ENCODE measurements at places on chromosomes 3 and 15. TPM values are rescaled to one million over a fixed set of nuclear protein-coding genes. Genes with fewer than 3 reads are reported as not detected.

- H3K27ac ChIP-seq: no peak overlapping the region
- H3K27me3 ChIP-seq: peaks cover 40% of the 10 kb centered on the region
- no peak overlapping the region for H3K4me3 ChIP-seq
- no peaks in the 10 kb centered on the region for H3K36me3 ChIP-seq
- no peaks in the 10 kb centered on the region for H3K4me1 ChIP-seq
These were observed 61.8 kb downstream of the GLDN start for GRCh38 chr15:51403072-51403878.

DNA sequence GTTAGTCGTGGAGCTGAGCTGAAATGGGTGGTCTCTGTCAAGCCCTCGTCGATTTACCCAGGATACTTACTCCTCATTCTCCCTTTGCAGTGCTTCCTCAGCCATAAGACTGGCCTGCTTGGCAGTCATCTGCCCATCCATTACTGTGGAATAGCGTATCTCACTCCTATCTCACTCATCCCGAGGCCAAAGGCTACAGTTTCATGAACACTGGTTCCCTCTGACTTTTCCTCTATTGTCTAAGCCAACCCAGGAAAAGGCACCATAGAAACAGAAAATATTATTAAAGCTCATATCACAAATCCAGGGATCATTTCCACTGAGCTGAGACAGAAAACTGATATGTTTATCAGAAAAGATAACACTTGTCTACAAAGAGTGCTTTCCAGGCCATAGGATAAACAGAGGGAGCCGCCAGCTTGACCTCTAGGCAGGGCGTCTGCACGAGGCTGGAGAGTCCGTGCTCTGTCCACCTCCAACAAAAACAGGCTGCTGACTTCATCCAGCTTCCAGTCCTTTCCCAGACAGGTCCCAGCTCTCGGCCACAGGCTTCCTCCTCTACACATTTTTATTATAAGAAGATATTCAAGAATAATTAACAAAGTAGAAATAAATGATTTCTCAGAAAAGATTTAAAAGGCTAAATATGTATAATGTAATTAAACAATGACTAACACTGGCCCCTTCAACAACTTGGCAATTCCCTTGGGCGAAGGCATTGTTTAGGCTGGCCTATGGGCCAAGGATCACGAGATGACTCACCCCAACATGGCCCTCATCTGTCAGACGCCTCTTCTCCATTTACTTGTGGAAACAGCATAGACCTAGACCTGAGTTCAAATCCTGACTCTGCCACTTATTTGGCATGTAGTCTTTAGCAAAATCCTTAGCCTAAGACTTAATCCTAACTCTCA is 27.4 kb upstream of the BOC start:
- peak; percentile 34 for DNase-seq
- peaks cover 17% of the 10 kb centered on the region for H3K27me3 ChIP-seq
- H3K4me3 ChIP-seq: no peak overlapping the region
- H3K4me1 ChIP-seq: peaks cover 4% of the 10 kb centered on the region

The SLC27A2 gene
- not detected for total RNA-seq

DNA sequence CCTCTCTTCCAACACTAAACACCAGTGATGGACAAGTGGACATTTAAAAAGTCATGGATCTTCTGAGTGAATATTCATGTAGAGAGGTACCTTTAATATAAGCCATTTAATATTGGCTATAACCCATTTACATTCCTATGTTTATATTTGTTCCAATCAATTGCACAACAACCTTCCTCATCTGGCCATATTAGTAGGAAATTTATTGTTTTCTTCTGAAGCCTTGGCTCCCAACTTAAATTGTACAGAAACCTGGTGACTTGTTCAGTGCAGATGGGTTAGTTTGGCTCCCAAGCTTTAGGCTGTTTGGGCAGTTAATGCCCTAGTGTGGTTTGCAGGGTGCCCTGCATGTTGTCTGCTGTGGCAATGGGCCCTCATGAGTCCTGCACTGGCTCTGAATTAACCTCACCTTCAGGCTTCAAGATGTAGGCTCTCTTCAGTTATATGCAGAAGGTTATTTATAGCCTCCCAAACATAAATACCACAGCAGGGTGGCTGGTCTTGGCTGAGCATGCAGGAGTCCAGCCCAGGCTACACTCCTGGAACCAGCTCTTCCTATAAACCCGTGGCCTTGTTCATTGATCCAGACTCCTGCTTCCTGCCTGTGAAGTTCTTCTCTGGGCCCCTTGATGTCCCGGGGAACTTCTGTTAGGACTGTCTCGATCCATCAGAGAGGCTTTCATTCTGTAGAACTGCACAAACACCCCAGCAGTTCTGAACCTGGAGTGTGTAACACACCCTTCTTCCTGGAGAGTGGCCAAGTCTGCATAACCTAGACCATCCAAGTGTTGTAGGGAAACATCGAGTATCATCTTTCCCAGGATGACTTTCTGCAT is 57.0 kb downstream of the DUT start:
- no peak overlapping the region for H3K4me3 ChIP-seq
- no peaks in the 10 kb centered on the region for H3K36me3 ChIP-seq
- peak; percentile 37 for DNase-seq
- H3K4me1 ChIP-seq: peaks cover 18% of the 10 kb centered on the region
- no peak overlapping the region for H3K27ac ChIP-seq

The SEMA4B gene
- total RNA-seq: 6.9 TPM

- DNase-seq: peak; percentile 75
- H3K4me1 ChIP-seq: no peaks in the 10 kb centered on the region
- no peak overlapping the region for H3K4me3 ChIP-seq
- peaks cover 9% of the 10 kb centered on the region for H3K27me3 ChIP-seq
- no peak overlapping the region for H3K27ac ChIP-seq
These were observed 39.5 kb downstream of the EBLN2 start for GRCh38 chr3:73100741-73101559.

The IMPG2 gene
- 0.18 TPM for total RNA-seq

DNA sequence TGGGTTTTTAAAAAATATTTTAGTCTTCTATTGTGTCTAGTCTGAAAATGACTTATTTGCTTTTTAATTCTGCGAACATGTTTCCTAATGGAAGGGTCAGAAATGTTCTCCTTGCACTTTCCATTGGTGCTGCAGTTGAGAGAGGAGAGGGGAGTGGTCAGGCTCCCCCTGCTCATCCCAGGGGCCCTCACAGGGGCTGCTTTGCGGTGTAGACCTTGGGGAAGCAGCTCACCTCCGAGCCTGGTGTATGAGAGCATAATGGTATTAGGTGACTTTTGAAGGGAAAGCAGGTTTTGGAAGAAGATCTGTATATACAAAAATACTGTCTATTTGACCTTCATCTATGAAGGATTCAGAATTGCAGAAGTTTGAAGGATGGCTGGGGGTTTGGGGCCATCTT is 28.3 kb downstream of the APBA2 start:
- no peaks in the 10 kb centered on the region for H3K27me3 ChIP-seq
- no peaks in the 10 kb centered on the region for H3K36me3 ChIP-seq
- H3K4me1 ChIP-seq: no peaks in the 10 kb centered on the region
- no peak overlapping the region for H3K4me3 ChIP-seq
- no peak overlapping the region for H3K27ac ChIP-seq
- no peak for DNase-seq

DNA sequence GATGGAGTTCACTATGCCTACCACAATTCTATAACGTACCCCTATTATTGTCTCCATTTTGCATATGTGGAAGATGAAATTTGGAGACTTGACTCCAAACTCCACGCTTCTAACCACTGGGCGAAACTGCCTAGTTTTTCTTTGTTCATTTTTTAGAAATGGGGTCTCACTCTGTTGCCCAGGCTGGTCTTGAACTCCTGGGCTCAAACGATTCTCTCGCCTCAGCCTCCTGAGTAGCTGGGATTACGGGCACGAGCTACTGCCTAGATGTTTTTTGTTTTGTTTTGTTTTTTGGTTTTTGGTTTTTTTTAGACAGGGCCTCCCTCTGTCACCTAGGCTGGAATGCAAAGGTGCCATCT is 584 bp upstream of the RPL32 start:
- H3K4me1 ChIP-seq: peaks cover 15% of the 10 kb centered on the region
- no peaks in the 10 kb centered on the region for H3K27me3 ChIP-seq
- no peak for DNase-seq
- peak overlapping the region; percentile 10 for H3K4me3 ChIP-seq
- no peak overlapping the region for H3K27ac ChIP-seq

DNA sequence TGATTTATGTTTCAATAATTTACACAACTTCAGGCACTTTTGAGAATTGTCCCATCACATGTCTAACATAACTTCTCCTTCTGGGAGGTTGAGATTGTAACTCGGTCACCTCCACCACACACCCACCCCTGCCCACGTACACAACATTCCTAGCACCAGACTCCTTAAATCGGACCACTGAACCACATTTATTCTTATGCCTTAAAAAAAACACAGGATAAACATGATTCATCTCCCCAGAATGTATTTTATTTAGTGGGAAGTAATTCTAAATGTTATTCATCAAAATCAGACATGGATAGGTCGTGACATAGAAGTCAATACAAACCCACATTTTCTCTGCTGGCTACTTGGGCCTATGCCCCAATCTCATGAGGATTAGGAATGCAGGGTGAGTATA is 3.0 kb downstream of the SNTN start:
- H3K4me3 ChIP-seq: no peak overlapping the region
- H3K27me3 ChIP-seq: no peaks in the 10 kb centered on the region
- H3K4me1 ChIP-seq: no peaks in the 10 kb centered on the region
- no peak overlapping the region for H3K27ac ChIP-seq
- no peaks in the 10 kb centered on the region for H3K36me3 ChIP-seq

The GP9 gene
- not detected for total RNA-seq

- no peaks in the 10 kb centered on the region for H3K27me3 ChIP-seq
- H3K36me3 ChIP-seq: no peaks in the 10 kb centered on the region
- no peak for DNase-seq
- no peak overlapping the region for H3K27ac ChIP-seq
These were observed 46.6 kb downstream of the APBA2 start for GRCh38 chr15:28932361-28932760.

The MTFMT gene
- 19.4 TPM for total RNA-seq

The MYLK gene
- 521 TPM for total RNA-seq

GRCh38 chr15:31060429-31061140 is 40.9 kb downstream of the TRPM1 start:
- H3K27ac ChIP-seq: no peak overlapping the region
- peaks cover 22% of the 10 kb centered on the region for H3K27me3 ChIP-seq
- no peak overlapping the region for H3K4me3 ChIP-seq

The GRM2 gene
- total RNA-seq: under 0.01 TPM

DNA sequence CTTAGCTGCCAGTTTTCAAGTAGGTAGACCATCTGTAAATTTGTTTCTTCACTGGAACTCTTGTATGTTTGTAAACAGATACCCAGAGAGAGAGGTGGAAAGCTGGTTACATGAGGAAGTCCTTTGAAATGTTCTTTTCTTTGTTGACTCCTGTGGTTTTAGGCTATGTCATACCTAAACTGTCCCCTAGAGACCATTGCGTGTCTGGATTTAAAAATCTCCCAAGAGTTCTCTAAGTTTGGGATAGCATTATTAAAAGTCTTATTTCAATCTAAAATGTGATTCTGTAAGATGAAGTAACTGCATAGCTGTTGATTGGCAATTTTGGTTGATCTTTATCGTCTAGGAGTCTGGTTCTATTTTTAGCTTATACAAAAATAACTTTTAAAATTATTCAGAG is 127.2 kb downstream of the GHSR start:
- H3K4me3 ChIP-seq: no peak overlapping the region
- H3K36me3 ChIP-seq: peaks cover 41% of the 10 kb centered on the region
- H3K27ac ChIP-seq: no peak overlapping the region
- peaks cover 30% of the 10 kb centered on the region for H3K4me1 ChIP-seq
- H3K27me3 ChIP-seq: no peaks in the 10 kb centered on the region

DNA sequence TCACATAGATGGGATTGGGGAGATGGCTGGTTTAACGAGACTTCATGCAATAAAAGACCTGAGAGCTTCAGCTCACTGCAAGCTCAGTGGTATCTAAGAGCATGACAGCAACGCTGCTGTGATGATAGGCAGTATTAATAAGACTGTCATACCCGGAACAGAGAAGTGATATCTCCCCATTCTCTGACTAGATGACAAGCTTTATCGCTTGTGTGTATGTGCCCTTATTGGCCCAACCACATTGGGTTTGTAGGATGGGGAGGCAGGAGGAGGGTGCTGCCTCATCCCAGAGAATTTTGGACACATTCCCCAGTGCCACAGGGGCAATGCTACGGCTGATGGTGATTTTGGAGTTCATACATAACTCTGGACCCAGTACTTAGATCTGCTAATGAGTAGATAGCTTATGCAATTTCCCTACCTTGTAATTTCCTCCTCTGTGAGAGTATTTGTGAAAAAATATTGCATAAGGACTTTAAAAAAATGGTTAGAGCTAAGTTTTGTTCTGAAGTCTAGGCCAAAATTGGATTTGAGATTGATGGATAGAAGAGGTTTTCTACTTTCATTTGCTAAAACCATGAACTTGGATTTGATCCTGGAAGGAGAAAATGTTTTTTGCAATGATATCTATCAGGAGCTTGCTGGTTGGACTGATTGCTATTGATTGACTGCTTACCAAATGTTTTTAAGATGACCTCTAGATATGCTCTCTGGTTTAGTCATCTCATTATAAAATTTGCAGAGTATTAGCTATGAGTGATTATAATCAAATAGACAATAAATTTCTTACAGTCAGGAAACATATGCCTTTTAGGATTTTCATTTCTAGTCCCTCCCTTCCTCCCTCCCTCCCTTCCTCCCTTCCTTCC is 14.0 kb upstream of the TMEM212 start:
- DNase-seq: no peak
- H3K36me3 ChIP-seq: no peaks in the 10 kb centered on the region
- H3K4me1 ChIP-seq: peaks cover 17% of the 10 kb centered on the region

The PAQR9 gene
- not detected for total RNA-seq

DNA sequence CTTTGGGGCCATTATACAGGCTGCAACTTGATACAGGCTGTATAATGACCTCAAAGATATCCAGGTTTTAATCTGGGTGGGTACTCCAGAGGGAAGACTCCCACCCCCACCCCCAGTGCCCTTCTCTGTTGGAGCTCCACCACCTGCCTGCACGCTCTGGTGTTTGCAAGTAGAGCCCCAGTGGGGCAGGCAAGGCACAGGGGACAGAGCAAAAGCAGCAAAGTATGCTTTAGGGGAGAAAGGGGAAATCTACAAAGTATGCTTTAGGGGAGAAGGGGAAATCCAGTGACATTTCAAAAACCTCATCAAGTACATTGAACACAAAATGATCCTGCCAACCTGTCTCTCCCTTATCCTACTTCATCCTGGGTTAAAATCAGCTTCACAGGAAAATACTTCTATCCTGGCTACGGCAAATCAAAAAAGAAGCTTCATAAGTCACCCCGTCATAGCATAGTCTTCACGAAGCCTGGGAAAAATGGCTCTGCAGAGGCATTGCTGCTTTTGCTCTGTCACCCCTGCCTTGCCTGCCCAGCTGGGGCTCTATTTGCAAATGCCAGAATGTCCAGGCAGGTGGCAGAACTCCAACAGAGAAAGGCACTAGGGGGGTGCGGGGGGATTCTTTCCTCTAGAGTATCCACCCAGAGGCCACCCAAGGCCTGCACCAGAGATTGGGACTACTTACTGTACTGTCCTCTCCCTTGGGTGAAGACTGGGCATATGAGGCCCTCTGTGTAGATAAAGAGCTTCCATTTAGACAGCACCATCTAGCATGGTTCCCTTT is 60.9 kb upstream of the ATP11B start:
- H3K27ac ChIP-seq: no peak overlapping the region
- no peak overlapping the region for H3K4me3 ChIP-seq
- H3K27me3 ChIP-seq: peaks cover 9% of the 10 kb centered on the region
- no peak for DNase-seq
- H3K4me1 ChIP-seq: no peaks in the 10 kb centered on the region

- no peaks in the 10 kb centered on the region for H3K4me1 ChIP-seq
- DNase-seq: no peak
- H3K4me3 ChIP-seq: no peak overlapping the region
- H3K27me3 ChIP-seq: no peaks in the 10 kb centered on the region
- H3K27ac ChIP-seq: no peak overlapping the region
These were observed 1.7 kb downstream of the GUCA1C start for GRCh38 chr3:108951820-108952501.

Measured in IMR-90 (cell line).